A549 treated with AZD2906 at 1 μM for 4 hours (cell line): ENCODE measurements at places on chromosomes 2 and 18. TPM values are rescaled to one million over a fixed set of nuclear protein-coding genes. Genes with fewer than 3 reads are reported as not detected.

Gene CAPN13
- total RNA-seq, result 0.06 to 0.14 TPM (median 0.09 TPM) in 5 replicates

Gene BMP10
- total RNA-seq, result not detected in 5 replicates

Gene CMPK2
- 0.34 to 1.4 TPM (median 0.46 TPM) in 5 replicates for total RNA-seq

Gene PDE1A
- 0.15 to 0.30 TPM (median 0.19 TPM) in 5 replicates for total RNA-seq

Gene HOXD10
- total RNA-seq, result 4.4 to 5.7 TPM (median 5.2 TPM) in 5 replicates

Gene CRYGD
- total RNA-seq, result not detected in 5 replicates

Gene DSG2
- 43.1 to 72.3 TPM (median 59.6 TPM) in 5 replicates for total RNA-seq

Gene SERPINB3
- 0.06 to 0.14 TPM (median 0.09 TPM) in 5 replicates for total RNA-seq

Gene DCC
- not detected in 5 replicates for total RNA-seq

Gene ANKRD23
- total RNA-seq, result 1.2 to 2.1 TPM (median 1.7 TPM) in 5 replicates

Gene SP5
- 0.02 to 0.23 TPM (median 0.07 TPM) in 3 of 5 replicates, not detected in the others for total RNA-seq

Gene ORC4
- 29.6 to 36.7 TPM (median 34.6 TPM) in 5 replicates for total RNA-seq

Gene GCKR
- 0.10 to 0.42 TPM (median 0.32 TPM) in 5 replicates for total RNA-seq

Gene DSG4
- not detected in 5 replicates for total RNA-seq

Gene TRIB2
- total RNA-seq, result 0.13 to 1.1 TPM (median 0.80 TPM) in 5 replicates

Gene UGT1A4
- total RNA-seq, result 0.06 to 0.11 TPM (median 0.06 TPM) in 3 of 5 replicates, not detected in the others

Gene C1GALT1C1L
- 1.5 to 2.6 TPM (median 2.4 TPM) in 5 replicates for total RNA-seq

Gene TRIM54
- total RNA-seq, result 0.82 to 1.2 TPM (median 0.95 TPM) in 5 replicates

Gene TAF1B
- total RNA-seq, result 21.4 to 47.3 TPM (median 23.8 TPM) in 5 replicates

Gene ATOH8
- 19.8 to 30.1 TPM (median 27.1 TPM) in 5 replicates for total RNA-seq

Gene SERPINB4
- 0.06 to 0.17 TPM (median 0.10 TPM) in 5 replicates for total RNA-seq

Gene EGR4
- total RNA-seq, result 0.19 to 0.32 TPM (median 0.25 TPM) in 5 replicates

Gene OBSL1
- 18.7 to 23.2 TPM (median 21.6 TPM) in 5 replicates for total RNA-seq

Gene KCNJ13
- not detected in 5 replicates for total RNA-seq

Gene HOXD3
- total RNA-seq, result 0.06 to 0.16 TPM (median 0.09 TPM) in 5 replicates

Gene MOB1A
- total RNA-seq, result 72.8 to 79.4 TPM (median 78.2 TPM) in 5 replicates

Gene KCNE4
- 0.37 to 0.56 TPM (median 0.48 TPM) in 5 replicates for total RNA-seq

Gene SH2D6
- 0.60 to 0.96 TPM (median 0.80 TPM) in 5 replicates for total RNA-seq

Gene AQP12B
- not detected in 5 replicates for total RNA-seq

Gene ANO7
- total RNA-seq, result 1.6 to 2.0 TPM (median 1.9 TPM) in 5 replicates

Gene PFN4
- total RNA-seq, result 1.4 to 2.5 TPM (median 1.7 TPM) in 5 replicates

Gene HDLBP
- total RNA-seq, result 247 to 274 TPM (median 250 TPM) in 5 replicates

Gene FNDC4
- 4.2 to 5.4 TPM (median 4.5 TPM) in 5 replicates for total RNA-seq

Gene REG3A
- not detected in 5 replicates for total RNA-seq

Gene CIB4
- total RNA-seq, result 0.17 to 0.19 TPM in 2 of 5 replicates, not detected in the others

Gene IFT172
- total RNA-seq, result 7.7 to 8.7 TPM (median 8.3 TPM) in 5 replicates

Gene DNER
- total RNA-seq, result 10.0 to 13.7 TPM (median 11.8 TPM) in 5 replicates

Gene DPP10
- not detected in 5 replicates for total RNA-seq
